NCI-H526 (cell line): ENCODE measurements at places on chromosomes 2 and 18.

- peak; percentile 67 for DNase-seq
These were observed 11.3 kb upstream of the MLPH start for GRCh38 chr2:237475704-237476141.

- DNase-seq = no peak
These were observed 174.2 kb upstream of the LHCGR start for GRCh38 chr2:48929571-48930301.

- DNase-seq = no peak
These were observed 170.2 kb downstream of the ATAD2B start for GRCh38 chr2:23756593-23757292.

- peak; percentile 52 for DNase-seq
These were observed 3.5 kb upstream of the RHOB start for GRCh38 chr2:20443276-20443920.

GRCh38 chr2:178998539-178998938 is 51.4 kb downstream of the CCDC141 start:
- no peak for DNase-seq

DNA sequence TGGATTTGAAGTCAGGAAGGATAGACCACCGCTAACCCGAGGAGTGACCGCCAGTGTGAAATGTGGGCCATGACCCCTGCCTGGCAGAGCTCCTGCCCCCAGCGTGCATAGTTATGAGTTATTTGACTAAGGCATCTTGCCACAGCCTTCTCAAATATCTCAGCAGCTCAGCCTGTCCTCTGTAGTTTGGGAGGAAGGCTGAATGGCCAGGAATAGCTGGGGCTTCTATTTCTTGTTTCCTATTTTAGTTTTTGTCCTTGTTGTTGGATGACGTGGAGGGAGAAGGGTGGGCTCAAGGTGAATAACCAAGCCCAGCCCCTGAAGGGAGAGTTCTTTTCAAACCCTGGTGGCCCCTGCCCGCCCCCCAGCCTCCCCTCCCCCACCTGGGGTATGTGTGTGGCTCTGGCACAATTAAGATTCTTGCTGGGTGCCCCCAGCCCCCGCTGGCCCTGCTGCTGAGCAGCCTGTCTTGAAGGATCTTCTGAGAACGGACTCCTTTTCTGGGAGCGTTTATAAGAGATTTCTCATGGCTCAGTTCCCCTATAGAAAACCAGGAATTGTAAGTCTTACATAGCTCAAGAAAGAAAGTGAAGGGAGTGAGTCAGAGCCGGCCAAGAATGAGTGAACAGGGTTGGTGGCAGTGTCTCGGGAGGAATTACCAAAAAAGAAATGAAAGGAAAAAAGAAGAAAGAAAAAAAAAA is 157.4 kb downstream of the GLI2 start:
- DNase-seq = no peak

DNA sequence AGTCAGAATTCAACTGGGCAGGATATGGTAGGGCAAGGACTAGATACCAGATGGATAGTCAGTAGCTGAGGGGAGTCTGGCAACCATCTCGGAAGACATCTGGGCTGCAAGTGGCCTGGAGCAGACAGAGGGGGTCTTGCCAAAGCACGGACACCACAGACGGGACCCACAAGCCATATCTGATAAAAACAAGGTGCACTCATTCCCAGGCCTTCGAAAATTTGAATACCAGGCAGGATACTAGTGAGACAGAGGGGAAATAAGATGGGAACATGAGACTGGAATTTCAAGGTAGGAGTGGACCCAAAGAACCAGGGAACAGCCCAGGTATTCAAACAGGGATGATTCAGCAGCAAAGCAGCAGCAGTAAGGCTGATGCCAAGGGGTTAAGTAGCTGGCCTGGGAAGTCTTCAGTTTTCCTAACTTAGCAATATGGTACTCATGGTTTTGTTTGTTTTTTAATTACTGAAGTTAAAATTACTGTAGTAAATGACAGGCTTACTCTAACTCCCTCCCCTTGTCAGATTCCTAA is 144.9 kb upstream of the NCKAP5 start:
- DNase-seq = no peak
